Right cardiac atrium (tissue), 5 donors: ENCODE measurements at places on chromosomes 2 and 18.

DNA sequence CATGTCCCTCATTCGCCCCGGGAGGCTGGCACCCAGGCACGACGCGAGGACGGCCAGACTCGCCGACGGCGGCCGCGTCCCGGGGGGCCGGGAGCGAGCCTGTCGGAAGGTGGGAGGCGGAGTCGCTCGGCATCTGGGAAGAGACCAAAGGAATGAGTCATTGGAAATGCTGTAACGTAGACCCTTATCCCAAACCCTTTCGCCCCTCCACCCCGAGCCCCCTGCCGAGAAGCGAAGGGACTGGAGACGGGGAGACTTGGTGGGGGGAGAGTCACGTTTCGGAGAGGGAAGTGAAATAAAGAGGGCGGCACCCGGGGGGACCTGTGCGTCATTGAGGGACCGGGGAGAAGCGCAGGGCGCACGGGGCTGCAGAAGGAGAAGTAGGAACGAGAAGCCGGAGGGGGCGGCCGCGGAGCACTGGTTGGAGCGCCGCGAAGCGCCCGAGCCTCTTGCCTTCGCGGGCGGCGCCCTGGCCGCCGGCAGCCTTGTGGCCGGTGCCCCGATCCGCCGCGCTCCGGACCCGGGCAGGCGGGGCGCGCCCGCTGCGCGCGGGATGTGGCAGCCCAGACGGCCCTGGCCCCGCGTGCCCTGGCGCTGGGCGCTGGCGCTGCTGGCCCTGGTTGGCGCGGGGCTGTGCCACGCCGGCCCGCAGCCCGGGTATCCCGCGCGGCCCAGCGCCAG, at the start of gene EMILIN2:
Gene EMILIN2 (plus strand): TSS at position 371 of the 681 bp plus-strand sequence. CDS start 183 bp downstream, at position 554.
- peak; percentile 91 for DNase-seq

DNA sequence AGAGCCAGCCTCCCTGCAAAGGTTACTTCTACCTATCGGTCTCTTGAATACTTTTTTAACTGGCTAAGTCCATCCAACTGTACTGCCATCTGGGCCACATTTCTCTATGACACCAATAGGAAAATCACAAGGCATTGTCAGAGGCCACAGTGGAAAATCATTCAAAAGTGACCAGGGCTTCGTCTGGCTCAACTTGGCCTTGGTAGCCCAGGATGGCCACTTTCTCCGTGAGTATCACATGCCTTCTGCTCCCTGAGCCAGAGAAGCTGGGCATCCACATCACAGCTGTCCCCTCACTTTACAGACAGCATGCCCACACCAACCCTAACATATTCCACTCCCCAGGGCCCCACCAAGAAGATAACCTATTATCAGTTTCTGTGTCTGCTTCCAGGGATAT, 5.8 kb downstream of the CIB4 start:
- DNase-seq, result no peak

DNA sequence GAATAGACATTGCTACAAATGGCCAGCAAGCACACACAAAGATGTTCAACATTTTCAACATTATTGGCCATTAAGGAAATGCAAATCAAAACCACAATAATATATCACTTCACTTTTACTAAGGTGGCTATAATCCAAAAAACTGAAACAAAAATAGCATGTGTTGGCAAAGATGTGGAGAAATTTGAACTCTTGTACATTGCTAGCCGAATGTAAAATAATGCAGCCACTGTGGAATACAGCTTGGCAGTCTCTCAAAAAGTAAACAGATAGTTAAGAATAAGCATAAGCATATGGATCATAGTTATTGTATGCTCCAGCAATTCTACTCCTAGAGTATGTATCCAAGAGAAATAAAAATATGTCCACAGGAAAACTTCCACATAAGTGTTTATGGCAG, 192.5 kb downstream of the EN1 start:
- no peak for DNase-seq

DNA sequence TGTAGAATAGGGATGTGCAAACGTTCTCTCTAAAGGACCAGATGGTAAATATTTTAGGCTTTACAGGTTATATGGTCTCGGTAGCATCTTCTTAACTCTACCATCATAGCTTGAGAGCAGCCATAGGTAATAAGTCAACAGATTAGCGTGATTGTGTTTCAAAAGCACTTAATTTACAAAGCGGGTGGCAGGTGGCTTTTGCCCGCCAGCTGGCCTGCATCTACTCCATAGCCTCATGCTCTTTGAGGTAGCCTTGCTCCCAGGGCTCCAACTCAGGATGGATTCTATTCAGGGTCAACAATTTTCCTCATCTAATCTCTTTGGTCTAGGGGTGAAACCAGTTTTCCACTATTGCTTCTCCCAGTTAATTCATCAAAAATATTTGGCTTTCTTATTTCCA, 5.0 kb upstream of the ATP9B start:
- DNase-seq, result no peak
